ENCODE measurements at places on chromosomes 2 and 18.
A peak's percentile ranks its signal among the peaks of the same experiment; 100 is the strongest.

DNA sequence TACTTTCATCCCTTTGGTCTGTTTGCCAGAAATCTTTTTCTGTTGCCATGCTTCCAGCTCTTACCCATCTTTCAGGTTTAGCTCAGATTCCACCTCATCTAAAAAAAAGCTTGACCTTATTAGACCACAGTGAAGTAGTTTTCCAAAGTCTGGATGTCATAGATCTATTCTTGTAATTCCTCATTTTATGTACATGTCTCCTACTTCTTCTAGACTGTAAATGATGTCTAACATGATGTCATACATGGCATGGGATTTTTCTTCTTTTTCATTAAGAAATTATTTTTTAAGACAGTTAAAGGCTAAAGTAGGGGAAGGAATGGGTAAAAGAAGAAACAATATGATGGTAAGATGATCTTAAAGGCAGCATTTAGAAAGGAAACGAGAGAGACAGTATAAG lies 11.3 kb downstream of the GLS start:
- no peak for DNase-seq

DNA sequence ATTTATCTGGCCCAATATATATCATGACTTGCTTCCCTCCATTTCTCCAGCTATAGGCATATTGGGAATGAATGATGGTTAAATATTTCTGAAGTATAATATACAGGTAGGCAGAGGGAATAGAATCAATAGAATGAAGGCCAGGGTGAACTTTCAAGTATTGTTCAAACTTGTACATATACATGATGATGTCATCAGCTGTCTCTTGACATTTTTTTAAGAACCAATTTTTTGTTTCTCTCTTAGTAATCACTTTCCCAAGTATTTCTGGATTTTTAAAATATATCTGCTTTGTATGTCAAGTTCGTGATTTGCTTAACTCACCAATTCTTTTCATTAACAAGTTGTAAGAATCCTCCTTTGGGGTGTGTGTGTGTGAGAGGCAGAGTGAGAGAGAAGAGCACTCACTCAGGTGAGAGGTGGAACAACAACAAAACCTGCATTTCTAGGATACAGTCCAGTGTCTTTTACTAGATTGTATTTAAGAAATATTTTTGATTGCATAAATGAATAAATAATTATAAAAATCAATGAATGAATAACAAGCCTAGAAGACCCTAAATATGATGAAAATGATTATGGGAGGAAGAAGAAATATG lies 1239.1 kb downstream of the LRP1B start:
- DNase-seq: no peak

DNA sequence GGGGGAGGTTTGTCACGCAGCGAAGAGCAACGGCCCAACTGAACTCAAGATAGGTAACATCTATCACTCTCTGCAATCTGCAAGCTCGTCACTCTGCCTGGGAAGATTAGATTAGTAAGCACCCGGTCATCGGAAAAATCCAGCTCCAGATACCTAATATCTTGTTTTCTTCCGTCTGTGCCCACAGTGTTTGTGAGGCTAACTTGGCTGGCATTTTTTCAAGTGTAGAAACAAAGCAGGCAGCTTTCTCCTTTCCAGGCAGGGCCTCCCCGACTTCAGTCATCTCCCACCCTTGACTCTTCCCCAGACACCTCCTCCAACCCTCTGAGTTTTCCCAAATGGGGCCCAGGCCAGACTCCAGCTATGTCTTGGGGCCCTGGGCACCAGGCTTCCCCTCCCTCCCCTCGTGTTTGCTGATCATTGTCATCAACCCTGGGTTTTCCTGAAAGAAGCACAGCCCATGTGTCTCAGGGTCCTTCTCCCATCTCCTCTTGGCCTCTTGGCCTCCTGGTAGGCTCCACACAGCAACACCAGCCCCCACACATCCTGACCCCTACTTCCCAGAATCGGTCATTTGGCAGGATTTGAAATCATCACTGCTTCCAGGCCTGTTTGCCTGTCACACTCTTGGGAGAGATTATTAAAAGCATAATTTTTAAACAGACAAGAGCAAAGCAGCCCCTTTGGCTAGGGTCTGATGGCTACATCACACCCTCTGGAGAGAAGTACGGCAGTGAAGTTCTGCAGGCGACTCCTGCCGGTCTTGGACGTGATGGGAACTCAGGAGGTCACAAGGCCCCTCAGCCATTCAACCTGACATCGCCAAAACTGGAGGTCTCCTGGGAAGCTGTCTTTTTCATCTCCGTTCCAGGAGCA lies 144.9 kb upstream of the ID2 start:
- DNase-seq: no peak

GRCh38 chr2:192215096-192215877 lies 20.6 kb upstream of the TMEFF2 start:
- no peak for DNase-seq

DNA sequence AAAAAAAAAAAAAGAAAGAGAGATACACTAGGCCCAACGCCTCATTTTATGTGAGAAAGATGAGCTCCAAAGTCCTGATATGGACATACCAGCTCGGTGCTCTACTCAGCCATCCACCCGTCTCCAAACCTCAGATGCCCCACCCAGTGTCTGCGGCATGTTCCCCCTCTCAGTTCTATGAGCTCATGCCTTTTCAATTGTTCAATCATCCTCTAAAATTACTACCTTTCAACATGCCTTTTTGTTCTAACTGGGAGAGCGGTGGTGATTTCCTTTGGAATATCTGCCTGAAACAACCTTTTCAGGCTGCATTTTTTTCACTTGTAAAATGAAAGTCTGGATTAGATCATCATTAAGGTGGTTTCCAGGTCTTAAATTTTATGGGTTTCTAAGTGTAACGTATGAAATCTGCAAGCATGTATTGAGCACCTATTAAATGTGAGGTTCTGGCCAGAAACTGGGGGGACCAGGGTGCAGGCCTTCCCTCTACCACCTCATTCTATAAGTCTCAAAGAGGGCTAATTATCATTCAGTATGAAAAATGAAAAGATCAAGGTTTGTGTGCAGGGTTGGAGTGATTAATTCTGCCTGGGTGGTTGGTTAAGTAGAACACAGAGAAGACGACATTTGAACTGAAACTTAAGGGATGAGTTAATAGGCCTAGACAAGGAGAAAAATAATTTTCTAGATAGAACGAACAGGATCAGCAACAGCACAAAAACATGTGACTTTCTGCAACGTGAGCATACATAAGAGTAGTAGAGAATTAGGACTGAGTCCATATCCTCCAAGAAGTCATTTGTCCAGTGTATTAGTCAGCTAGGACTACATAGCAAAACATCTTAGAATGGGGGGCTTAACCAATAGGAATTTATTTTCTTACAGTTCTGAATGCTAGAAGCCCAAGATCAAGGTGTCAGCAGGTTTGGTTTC lies 87.4 kb upstream of the GLS start:
- no peak for DNase-seq

GRCh38 chr2:181165199-181165868 lies 184.9 kb downstream of the UBE2E3 start:
- DNase-seq: no peak

GRCh38 chr2:23497063-23497462 lies 112.1 kb downstream of the KLHL29 start:
- peak; percentile 51 for DNase-seq

GRCh38 chr2:30974092-30974491 lies 164.1 kb downstream of the GALNT14 start:
- no peak for DNase-seq

DNA sequence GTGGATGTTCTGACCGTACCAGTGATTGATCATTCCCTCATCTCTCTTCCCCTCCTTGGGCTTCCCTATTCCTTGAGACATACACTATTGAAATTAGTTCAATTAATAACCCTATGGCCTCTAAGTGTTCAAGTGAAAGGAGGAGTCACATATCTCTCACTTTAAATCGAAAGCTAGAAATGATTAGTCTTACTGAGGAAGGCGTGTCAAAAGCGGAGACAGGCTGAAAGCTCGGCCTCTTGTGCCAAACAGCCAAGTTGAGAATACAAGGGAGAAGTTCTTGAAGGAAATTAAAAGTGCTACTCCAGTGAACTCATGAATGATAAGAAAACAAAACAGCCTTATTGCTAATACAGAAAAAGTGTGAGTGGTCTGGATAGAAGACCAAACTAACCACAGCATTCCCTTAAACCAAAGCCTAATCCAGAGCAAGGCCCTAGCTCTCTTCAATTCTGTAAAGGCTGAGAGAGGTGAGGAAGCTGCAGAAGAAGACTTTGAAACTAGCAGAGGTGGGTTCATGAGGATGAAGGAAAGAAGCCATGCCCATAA lies 144.4 kb upstream of the LYPD6 start:
- DNase-seq: no peak

- peak; percentile 20 for DNase-seq
These were observed 40.1 kb downstream of the RTN4 start for GRCh38 chr2:55010149-55010591.

- no peak for DNase-seq
These were observed 655.3 kb upstream of the FAM98A start for GRCh38 chr2:34254272-34254878.

GRCh38 chr2:239092571-239093294 lies 244.8 kb downstream of the TWIST2 start:
- no peak for DNase-seq

DNA sequence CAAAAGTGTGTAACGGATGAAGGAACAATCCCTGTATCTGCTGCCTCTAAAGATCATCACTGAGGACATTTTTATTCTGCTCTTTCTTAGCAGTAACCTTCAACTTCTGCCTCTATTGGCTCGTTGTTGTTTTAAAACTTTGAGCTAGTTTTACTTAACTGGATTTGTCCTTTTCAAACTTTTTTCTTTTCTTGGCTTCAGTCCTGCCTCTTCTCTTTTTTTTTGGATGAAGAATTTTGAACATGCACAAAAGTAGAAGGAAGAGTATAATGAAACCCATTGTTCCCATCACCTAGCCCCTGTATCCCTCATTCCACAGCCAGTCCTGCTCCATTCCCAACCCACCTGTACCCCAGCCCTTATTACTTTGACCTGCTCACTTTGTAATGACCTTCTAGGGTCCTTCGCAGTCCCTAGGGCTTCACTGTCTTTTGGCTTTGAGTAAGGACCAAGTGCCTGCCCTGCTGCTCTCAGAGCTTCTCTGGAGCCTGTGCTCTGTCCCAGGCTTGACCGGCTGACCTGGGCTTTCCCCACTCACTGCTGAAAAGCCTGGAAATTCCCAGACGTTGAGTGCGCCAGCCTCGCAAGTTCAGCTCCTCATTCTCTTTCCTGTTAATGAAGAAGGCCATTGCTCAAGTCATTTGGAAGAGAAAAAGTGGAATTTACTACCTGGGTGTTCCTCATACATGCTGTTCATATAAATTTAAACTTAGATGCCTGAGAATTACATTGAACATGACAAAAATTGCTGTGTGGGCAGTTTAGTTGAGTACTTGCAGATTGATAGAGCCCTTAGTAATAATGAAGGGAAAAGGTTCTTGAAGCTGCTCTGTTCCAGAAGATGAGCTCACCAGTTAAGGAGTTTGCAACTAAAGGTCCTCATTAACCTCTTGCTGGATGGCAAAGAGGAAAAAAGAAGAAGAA lies 149.3 kb upstream of the ALPP start:
- DNase-seq: no peak

DNA sequence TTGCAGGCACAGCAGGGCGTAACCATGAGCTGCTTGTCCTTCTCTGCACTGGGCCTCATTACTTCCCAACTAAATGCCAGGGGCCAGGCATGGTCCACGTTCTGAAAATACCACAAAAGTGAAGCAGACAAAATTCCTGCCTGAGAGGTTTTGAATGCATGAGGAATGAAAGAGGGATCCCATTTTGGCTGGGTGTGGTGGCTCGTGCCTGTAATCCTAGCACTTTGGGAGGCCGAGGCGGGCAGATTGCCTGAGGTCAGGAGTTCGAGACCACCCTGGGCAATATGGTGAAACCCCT lies 139.5 kb downstream of the MBP start:
- no peak for DNase-seq

- no peak for DNase-seq
These were observed 83.7 kb upstream of the GALNT5 start for GRCh38 chr2:157173740-157174184.

DNA sequence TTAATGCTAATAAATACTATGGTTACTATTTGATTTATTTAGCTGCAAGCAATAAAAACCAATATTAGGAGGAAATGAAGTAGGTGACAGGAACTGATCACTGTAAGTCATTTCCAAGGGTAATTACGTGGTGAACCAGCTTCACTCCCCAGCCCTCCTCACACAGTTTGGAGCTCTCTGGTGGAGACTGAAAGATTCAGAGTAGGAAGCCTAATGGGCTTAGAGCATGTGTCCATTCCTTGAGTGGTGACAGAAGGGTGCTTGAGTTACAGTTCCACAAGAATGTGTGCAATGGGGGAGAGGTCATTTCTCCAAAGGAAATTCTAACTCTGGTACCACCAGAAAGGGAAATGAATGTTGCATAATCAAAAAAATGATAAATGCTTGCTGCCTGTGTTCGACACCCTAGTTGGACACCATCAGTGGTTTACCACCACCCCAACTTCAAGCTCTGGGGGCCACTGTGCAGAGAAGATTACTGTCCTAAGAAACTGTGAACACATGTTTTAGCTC lies 285.1 kb upstream of the MMADHC start:
- no peak for DNase-seq

DNA sequence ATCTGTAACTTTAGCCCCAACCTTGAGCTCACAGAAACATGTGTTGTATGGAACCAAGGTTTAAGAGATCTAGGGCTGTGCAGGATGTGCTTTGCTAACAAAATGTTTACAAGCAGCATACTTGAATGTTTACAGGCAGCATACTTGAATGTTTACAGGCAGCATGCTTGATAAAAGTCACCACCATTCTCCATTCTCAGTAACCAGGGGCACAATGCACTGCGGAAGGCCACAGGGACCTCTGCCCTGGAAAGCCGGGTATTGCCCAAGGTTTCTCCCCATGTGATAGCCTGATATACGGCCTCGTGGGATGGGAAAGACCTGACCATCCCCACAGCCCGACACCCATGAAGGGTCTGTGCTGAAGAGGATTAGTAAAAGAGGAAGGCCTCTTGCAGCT lies 52.4 kb downstream of the LONRF2 start:
- no peak for DNase-seq

GRCh38 chr2:201661366-201661765 lies 18.1 kb upstream of the TMEM237 start:
- DNase-seq: no peak

DNA sequence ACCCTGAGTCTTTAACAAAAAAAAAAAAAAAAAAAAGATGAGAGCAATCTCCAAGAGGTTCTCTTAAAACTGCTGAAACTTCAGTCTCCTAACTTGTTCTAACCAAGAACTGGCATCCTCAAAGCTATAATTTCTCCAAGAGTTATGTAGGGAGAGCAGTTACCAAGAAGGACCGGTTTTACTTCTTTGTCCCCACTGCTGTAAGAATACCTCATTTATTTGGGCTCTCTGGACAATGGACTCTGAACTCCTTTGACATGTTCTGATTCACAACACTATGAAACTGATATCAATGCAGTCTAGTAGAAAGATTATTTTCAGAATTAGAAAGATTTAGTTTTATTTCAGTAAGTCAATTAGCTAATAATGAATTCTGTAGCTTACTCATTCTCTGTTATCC lies 84.5 kb upstream of the DTNB start:
- no peak for DNase-seq

DNA sequence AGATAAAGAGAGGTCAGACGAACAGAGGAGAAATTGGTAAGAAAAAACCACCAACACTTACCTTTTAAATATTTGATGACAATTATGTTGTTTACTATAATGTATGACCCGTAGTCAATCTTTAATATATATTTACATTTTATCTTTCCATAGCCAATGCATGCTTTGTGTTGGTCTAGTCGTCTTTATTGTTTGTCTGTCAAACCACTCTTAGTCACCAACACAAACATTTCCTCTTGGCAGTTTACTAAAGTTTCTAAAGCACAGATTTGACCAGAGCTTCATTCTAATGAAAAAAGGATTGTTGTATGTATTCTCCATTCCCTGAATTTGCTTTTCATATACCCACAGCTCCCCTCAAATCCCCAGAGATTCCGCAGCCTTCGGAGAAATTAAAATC lies 784.7 kb upstream of the PIK3C3 start:
- DNase-seq: no peak
